Upper lobe of right lung (tissue), 1 donor: ENCODE measurements at places on chromosomes 13 and 19.

GRCh38 chr13:106122234-106122633 lies 413.2 kb downstream of the EFNB2 start:
- H3K36me3 ChIP-seq: no peaks in the 10 kb centered on the region
- H3K4me3 ChIP-seq: no peak overlapping the region
- no peak for DNase-seq
- H3K27me3 ChIP-seq: no peaks in the 10 kb centered on the region
- H3K27ac ChIP-seq: no peak overlapping the region
- no peaks in the 10 kb centered on the region for H3K4me1 ChIP-seq

DNA sequence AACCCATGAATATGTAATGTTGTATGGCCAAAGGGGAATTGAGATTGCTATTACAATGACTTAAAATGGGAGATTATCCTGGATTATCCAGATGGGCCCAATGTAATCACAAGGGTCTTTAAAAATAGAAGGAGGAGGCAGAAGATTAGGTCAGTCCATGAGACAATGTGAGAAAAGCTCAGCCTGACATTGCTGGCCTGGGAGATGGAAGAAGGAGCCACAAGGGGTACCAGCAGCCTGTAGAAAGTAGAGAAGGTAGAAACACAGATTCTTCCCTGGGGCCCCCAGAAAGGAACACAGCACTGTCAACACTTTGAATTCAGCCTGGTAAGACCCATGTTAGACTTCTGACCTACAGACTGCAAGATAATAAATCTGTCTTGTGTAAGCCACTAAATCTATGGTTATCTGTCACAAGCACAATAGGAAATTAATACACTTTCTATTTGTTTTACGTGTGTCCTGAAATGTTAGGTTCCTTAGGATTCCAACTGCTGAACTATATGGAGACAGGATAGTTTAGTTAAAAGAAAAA lies 132.9 kb upstream of the SERP2 start:
- no peaks in the 10 kb centered on the region for H3K36me3 ChIP-seq
- no peak overlapping the region for H3K4me3 ChIP-seq
- H3K27ac ChIP-seq: no peak overlapping the region

GRCh38 chr19:41876847-41877832 lies at the start of gene CD79A:
Gene CD79A (plus strand): TSS chr19:41877279. CDS start chr19:41877305, 26 bp downstream.
- peaks cover 4% of the 10 kb centered on the region for H3K36me3 ChIP-seq
- no peak for DNase-seq
- H3K27ac ChIP-seq: peak within 1 kb of the TSS; percentile 42
- H3K27me3 ChIP-seq: no peaks in the 10 kb centered on the region
- H3K4me3 ChIP-seq: no peak within 1 kb of the TSS

GRCh38 chr19:41657157-41657556 lies 30.3 kb upstream of the CEACAM4 start:
- H3K27me3 ChIP-seq: peaks cover 6% of the 10 kb centered on the region
- no peaks in the 10 kb centered on the region for H3K36me3 ChIP-seq
- peak; percentile 53 for DNase-seq
- no peak overlapping the region for H3K4me3 ChIP-seq
- H3K4me1 ChIP-seq: no peaks in the 10 kb centered on the region

- no peak overlapping the region for H3K4me3 ChIP-seq
- no peak for DNase-seq
- no peak overlapping the region for H3K27ac ChIP-seq
- H3K36me3 ChIP-seq: no peaks in the 10 kb centered on the region
- H3K4me1 ChIP-seq: peaks cover 14% of the 10 kb centered on the region
Observed at GRCh38 chr19:6521718-6522646, 8.8 kb upstream of the TNFSF9 start.

GRCh38 chr19:10499550-10500246 lies 3.5 kb downstream of the KEAP1 start:
- H3K27ac ChIP-seq: no peak overlapping the region
- H3K4me3 ChIP-seq: no peak overlapping the region
- H3K27me3 ChIP-seq: no peaks in the 10 kb centered on the region
- H3K36me3 ChIP-seq: peaks cover 47% of the 10 kb centered on the region

DNA sequence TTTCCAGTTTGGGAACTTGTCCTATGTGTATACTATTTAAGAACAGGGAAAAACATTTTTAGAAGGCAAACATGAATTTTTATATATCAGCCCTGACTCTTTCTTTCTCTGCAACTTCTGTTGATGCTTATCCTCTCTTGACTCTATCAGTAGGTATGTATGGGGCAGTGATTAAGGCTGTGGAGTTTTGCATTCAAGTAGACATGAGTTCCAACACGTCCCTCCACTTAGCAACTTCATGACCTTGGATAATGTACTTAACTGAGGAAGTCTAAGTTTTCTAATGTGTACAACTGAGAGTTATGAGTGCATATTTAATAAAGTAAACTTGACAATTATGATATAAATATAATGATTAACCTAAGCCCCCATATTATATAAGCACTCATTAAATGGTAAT lies 414.6 kb downstream of the TDRD3 start:
- no peak overlapping the region for H3K27ac ChIP-seq
- no peaks in the 10 kb centered on the region for H3K4me1 ChIP-seq
- no peak for DNase-seq

DNA sequence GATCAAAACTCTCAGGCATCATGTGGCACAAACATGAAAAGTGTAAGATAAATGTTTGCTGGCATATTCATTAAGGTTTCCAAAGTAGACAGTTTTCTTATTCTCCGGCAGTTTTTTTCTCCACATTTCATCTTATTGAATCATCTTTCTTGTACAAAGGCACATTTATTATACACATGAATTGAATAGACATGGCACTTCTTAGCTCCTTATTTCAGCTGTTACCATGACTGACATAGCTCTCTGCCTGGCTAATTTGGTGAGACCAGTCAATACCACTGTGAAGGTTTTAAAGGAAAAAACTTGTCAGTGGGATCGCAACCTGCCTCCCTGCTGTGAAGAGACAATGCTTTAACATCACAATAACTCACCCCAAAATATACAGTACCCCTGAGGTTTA lies 285.0 kb upstream of the PCDH20 start:
- no peak overlapping the region for H3K27ac ChIP-seq
- no peaks in the 10 kb centered on the region for H3K36me3 ChIP-seq

- no peaks in the 10 kb centered on the region for H3K4me1 ChIP-seq
- no peaks in the 10 kb centered on the region for H3K36me3 ChIP-seq
- no peak for DNase-seq
- no peak overlapping the region for H3K4me3 ChIP-seq
- H3K27ac ChIP-seq: no peak overlapping the region
Observed at GRCh38 chr13:34361560-34361959, 543.6 kb downstream of the RFC3 start.

DNA sequence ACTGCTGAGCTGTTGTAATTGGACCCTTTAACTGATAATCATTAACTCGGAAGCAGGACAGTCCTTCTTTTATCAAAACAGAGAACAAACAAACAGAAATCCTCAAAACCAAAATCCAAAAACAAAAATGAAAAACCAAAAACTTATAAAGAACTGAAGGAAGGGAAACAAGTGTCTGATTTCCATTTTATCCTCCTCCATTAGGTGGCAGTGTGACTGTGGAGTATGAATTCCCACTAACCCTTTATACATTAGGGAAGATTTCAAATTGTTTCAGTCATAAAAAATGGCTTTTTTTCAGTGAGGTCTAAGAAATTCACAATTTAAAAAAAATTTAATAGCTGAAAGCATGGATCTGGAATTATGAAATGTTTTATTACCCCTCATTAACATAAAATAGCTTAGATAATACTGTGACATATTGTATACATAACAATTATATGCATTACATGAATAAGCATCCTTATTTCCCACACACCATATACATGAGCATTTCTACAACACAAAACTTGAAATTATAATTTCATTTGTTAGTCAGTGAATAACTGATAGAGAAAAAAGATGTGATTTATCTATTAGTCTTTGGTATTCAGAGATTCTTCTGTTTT lies 1074.3 kb upstream of the PCDH9 start:
- H3K36me3 ChIP-seq: no peaks in the 10 kb centered on the region
- H3K27ac ChIP-seq: no peak overlapping the region
- no peaks in the 10 kb centered on the region for H3K27me3 ChIP-seq

DNA sequence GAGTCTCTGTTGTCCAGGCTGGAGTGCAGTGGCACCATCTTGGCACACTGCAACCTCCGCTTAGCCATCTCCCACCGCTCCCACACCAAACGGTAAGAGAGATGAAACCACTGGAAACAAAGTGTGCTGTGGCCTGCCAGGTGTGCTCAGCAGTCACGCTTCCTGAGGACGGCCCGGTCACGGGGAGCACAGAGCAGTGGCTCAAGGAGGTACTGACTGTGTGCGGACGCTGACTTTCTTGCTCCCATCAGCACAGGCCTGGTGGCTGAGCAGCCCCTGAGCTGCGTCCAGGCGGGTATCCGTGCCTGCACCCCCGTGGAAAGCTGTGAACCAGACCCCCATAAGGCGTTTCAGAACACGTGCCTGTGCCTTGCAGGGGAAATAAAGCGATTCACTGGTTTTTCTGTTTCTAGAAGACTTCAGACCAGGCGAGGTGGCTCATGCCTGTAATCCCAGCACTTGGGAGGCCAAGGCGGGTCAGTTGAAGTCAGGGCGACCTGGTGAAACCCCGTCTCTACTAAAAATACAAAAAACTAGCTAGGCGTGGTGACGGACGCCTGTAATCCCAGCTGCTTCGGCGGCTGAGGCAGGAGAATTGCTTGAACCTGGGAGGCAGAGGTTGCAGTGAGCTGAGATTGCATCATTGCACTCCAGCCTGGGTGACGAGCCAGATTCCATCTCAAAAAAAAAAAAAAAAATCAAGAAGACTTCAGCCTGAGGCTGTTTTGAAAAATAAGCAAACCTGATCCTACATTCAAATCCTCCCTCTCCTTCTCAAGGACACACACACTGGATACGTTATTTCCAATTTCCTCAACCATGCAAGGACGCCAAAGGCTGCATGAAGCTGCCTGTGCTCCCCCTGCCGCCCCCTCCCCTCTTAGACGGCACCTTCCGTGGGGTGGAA lies 25.5 kb downstream of the ADPRHL1 start:
- no peaks in the 10 kb centered on the region for H3K4me1 ChIP-seq
- H3K27me3 ChIP-seq: no peaks in the 10 kb centered on the region
- H3K27ac ChIP-seq: no peak overlapping the region
- H3K36me3 ChIP-seq: no peaks in the 10 kb centered on the region

DNA sequence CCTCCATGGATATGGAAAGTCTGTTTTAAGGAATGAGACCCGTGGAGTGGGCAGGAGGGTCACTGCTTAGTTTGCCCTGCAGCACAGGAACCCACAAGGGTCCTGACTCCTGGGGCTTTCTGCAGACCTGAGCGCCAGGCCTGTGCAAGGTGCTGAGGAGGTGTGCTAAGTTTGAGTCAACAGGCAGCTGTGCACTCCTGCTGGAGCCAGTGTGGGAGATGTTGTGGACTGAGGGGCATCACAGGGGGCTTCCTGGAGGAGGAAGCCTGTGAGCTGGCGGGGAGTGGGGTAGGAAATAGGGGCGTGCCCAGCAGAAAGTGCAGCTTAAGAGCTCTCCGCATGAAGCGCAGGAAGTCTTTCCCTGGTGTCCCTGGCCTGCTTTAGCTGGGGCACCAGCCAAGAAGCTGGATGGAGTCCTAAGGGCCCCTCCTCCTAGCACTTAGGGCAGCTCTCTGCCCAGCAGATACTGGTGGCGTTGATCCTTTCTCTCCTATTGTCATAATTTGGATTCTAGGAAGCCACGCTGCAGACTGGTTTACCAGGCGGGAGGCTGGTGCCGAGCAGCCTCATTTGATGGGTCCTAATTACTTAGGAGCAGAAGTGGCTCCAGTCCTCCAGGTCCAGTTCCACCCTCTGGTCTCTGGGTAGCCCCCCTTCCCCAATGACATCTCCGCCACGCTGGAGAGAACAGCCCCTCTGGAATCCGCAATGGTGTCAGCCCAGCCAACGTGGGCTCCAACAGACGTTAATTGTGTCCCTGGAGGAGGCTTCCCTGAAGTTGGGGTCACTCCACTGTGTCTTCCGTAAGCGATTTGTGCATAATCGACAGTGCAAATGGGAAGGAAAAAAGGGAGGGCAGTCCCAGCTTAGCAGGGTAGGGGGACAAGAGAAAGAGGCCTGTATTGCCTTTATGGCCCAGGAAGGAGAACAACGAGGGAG lies 309.2 kb downstream of the ZNF536 start:
- H3K4me1 ChIP-seq: peaks cover 3% of the 10 kb centered on the region
- peaks cover 20% of the 10 kb centered on the region for H3K27me3 ChIP-seq
- no peak overlapping the region for H3K27ac ChIP-seq
- no peaks in the 10 kb centered on the region for H3K36me3 ChIP-seq

DNA sequence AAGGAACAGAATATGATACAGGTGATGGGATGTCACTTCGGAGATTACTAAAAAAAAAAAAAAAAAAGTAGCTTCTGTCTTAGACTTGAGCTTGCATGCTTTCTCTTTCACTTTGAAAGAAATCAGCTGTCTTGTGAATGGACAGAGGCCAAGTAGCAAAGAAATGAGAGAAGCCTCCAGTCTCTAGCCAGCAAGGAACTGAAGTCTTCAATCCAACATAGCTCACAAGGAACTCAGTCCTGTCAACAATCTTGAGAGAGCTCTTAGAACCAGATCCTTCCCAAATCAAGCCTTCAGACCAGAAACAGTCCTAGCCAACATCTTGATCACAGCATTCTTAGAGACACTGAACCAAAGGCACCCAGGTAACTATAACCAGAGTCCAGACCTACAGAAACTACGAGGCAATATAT lies 7.7 kb downstream of the N4BP2L2 start:
- H3K36me3 ChIP-seq: peaks cover 26% of the 10 kb centered on the region
- H3K4me3 ChIP-seq: peak overlapping the region; percentile 8
- H3K27ac ChIP-seq: no peak overlapping the region
- DNase-seq: no peak
